ENCODE measurements at places on chromosomes 5 and 9. TPM values are rescaled to one million over a fixed set of nuclear protein-coding genes. Genes with fewer than 3 reads are reported as not detected.

DNA sequence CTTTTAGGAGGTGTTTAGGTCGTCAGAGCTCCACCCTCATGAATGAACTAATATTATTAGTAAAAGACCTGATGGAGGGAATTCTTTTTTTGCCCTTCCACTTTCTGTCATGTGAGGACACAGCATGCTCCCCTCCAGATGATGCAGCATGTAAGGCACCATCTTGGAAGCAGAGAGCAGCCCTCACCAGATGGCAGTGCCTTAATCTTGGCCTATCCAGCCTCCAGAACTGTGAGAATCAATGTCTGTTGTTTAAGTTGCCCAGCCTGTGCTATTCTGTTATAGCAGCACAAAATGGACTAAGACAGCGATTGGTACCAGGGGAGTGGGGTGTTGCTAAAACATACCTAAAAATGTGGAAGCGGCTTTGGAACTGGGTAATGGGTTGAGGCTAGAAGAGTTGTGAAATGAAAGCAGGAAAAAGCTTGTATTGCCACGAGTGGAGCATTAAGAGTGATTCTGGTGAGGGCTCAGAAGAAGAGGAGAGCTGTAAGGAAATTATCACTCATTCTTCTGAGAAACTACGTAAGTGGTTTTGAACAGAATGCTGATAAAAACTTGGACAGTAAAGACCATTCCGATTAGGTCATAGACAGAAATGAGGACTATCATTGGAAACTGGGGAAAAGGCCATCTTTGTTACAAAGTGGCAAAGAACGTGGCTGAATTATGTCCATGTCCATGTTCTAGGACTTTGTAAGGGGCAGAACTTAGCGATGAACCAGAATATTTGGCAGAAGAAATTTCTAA lies 28.6 kb downstream of the PTPDC1 start:
- H3K36me3 ChIP-seq: no peaks in the 10 kb centered on the region
- no peaks in the 10 kb centered on the region for H3K4me1 ChIP-seq
- peak overlapping the region; percentile 21 for H3K27ac ChIP-seq
- no peak overlapping the region for H3K4me3 ChIP-seq
- no peaks in the 10 kb centered on the region for H3K27me3 ChIP-seq

DNA sequence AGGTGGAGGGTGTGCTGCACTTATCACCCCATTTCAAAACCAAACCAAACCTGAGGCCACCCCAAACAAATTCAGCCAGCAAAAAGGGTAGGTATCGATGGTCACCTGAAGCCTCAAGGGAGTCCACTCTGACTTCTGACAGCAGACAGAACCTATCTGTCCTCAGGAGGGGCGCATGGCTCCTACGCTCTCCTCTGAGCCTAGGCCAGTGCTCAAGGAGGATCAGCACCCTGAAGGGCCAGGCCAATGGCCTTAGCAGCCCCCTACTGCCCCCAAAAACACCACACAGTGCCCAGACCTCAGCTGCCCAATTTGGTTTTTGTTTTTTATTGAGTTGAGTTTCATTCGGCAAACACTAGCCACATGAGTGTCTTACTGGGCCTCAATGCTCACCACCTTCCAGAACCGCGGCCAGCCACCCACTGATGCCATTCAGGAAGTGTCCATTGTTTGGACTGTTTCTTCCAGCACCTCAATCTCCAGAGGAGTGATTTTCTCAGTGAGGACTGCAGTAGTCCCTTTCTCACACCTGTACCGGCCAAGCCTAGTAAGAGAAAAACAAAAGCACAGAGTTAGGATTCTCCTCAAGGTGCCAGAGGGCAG lies 62.0 kb downstream of the PSMB7 start:
- no peak overlapping the region for H3K4me3 ChIP-seq
- no peak overlapping the region for H3K27ac ChIP-seq
- no peaks in the 10 kb centered on the region for H3K27me3 ChIP-seq
- H3K36me3 ChIP-seq: peaks cover 61% of the 10 kb centered on the region

DNA sequence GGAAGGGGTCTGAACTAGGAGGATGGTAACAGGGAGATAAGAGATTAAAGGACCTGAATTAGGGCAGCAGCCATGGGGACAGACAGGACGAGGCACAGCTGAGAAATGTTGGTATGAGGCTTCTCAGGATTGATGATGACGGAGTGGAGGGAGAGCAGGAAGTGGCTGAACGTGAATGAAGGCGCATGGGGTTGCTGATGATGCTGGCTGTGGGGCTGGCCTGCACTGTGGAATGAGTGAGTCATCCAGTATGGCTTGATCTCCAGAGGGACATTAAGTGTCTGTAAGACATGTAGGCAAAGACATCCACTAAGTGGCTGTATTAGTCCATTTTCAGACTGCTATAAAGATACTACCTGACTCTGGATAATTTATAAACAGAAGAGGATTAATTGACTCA lies 256.4 kb downstream of the ICE1 start:
- H3K27me3 ChIP-seq: no peaks in the 10 kb centered on the region
- no peaks in the 10 kb centered on the region for H3K4me1 ChIP-seq
- no peak overlapping the region for H3K27ac ChIP-seq
- DNase-seq: no peak

Gene ANKRD55
- total RNA-seq: not detected

DNA sequence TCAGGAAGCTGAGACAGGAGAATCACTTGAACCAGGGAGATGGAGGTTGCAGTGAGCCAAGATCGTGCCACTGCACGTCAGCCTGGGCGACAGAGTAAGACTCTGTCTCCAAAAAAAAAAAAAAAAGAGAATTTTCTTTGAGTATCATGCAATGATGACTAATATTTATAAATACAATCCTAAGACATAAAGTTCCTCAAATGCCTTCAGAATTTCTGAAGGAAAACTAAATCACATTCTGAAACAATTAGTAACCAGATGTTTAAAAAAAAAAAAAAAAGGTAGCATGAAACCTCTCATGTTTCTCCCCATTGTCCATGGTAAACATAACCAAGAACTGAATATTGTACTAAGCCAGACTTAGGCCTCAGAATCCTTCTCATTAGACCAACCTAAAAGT lies 23.1 kb downstream of the MLLT3 start:
- no peak overlapping the region for H3K27ac ChIP-seq
- peaks cover 21% of the 10 kb centered on the region for H3K4me1 ChIP-seq
- H3K4me3 ChIP-seq: no peak overlapping the region

GRCh38 chr5:82424211-82424610 lies 146.1 kb upstream of the RPS23 start:
- H3K4me1 ChIP-seq: peaks cover 6% of the 10 kb centered on the region
- no peaks in the 10 kb centered on the region for H3K27me3 ChIP-seq
- no peaks in the 10 kb centered on the region for H3K36me3 ChIP-seq
- no peak overlapping the region for H3K27ac ChIP-seq
- DNase-seq: no peak

Gene PRRC2B
- total RNA-seq: 120 TPM

Gene PRELID2
- total RNA-seq: 37.6 TPM

DNA sequence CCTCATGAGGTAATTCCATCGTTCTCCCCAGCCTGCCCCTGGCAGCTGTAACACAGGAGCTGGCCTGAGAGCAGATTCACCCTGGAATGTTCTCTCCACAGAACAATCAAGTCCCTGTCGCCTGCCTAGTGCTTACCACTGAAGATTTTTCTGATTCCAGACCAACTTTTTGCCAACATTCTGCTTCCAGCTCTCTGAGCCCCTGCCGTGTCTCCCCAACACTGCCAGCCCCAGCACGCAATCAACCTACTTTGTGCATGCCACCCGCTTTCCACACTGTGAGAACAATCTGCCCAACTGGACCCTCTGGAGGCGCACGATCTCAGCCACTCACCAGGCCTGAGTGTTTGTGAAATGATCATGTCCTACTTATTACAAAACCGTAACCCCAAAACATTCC lies 62.6 kb downstream of the PSMB7 start:
- H3K27ac ChIP-seq: no peak overlapping the region
- H3K4me1 ChIP-seq: peaks cover 5% of the 10 kb centered on the region
- no peak overlapping the region for H3K4me3 ChIP-seq
- H3K36me3 ChIP-seq: peaks cover 67% of the 10 kb centered on the region

- H3K27me3 ChIP-seq: no peaks in the 10 kb centered on the region
- no peaks in the 10 kb centered on the region for H3K4me1 ChIP-seq
- no peak for DNase-seq
- no peaks in the 10 kb centered on the region for H3K36me3 ChIP-seq
- H3K4me3 ChIP-seq: no peak overlapping the region
Observed at GRCh38 chr5:167602067-167602466, 689.4 kb upstream of the WWC1 start.

DNA sequence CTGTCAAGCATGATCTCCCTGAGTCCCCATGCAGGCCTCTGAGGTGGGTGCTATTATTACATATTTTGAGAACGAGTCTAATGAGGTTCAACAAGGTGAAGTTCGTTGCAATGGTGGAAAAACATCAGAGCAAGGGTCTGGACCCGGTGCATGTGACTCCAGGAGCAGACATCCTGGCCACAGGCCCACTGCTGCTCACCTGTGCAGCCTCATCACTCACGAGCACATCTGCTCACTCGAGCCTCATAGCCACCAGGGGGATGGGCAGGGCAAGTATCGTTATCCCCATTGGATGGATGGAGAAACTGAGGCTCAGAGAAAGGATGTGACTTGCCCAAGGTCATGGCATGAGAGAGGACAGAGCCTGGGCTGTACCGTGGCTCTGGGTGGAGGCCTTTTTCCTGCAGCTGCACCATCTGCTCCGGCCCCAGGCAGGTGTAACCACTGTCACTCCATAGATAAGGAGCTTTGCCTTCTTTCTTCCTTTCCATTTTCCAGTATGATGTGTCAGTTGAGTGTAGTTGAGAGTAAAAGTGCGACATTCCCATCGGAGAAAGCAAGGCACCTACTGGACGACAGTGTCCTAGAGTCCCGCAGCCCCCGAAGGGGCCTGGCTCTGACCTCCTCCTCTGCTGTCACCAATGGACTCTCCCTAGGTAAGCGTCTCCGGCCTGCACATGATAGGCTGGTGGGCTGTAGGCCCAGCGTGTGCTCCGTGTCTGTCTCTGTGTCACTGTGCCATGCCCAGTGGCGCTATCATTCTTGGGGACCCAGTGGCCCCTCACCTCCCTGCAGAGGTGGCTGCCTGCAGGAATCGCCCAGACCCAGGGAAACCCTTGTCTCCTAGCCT lies 68.4 kb upstream of the GARNL3 start:
- H3K27me3 ChIP-seq: no peaks in the 10 kb centered on the region
- no peak for DNase-seq

- H3K4me1 ChIP-seq: no peaks in the 10 kb centered on the region
- no peak for DNase-seq
- H3K36me3 ChIP-seq: no peaks in the 10 kb centered on the region
- H3K27ac ChIP-seq: no peak overlapping the region
- no peaks in the 10 kb centered on the region for H3K27me3 ChIP-seq
Observed at GRCh38 chr9:91558879-91559278, 135.2 kb upstream of the NFIL3 start.

DNA sequence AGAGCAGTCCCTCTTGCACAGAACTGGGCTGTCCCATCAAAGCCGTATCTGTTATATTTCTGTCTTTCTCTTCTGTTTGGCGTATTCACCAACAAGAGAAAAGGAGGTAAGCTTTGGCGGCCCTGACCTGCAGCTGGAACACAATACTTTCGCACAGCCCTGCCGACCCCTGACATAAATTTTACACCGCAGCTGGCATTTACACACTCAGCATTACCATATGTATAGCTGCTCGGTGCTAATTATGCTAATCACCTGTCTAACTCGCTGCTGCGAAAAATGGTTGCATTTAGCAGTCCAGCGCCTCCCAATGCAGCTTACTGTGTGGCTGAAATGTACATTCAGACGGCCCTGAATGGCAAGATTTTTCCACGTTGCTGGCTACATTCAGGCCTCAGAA lies 20.8 kb downstream of the PTCH1 start:
- no peaks in the 10 kb centered on the region for H3K27me3 ChIP-seq
- H3K4me1 ChIP-seq: peaks cover 22% of the 10 kb centered on the region
- no peak overlapping the region for H3K27ac ChIP-seq
- H3K36me3 ChIP-seq: no peaks in the 10 kb centered on the region
- no peak overlapping the region for H3K4me3 ChIP-seq

GRCh38 chr5:167261309-167262100 lies 1029.9 kb upstream of the WWC1 start:
- no peaks in the 10 kb centered on the region for H3K27me3 ChIP-seq
- H3K4me3 ChIP-seq: no peak overlapping the region
- H3K36me3 ChIP-seq: no peaks in the 10 kb centered on the region
- no peak for DNase-seq
- no peaks in the 10 kb centered on the region for H3K4me1 ChIP-seq

DNA sequence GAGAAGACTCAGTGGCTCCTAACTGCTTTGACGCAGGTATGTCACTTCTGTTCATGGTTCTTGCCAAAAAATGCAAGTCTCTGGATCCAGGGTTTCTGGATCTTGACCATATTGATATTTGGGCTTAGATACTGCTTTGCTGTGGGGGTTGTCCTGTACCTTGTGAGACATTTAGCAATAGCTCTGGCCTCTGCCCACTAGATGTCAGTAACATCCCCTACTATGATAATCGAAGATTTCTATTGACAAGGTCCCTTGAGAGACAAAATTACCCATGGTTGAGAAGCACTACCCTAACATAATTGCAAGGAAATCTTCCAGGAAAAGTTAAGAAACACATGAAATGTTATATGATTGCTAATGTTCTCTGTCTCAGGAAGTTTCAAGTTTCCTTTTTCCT lies 285.4 kb downstream of the TMEM232 start:
- no peaks in the 10 kb centered on the region for H3K36me3 ChIP-seq
- H3K27me3 ChIP-seq: no peaks in the 10 kb centered on the region

Gene FCN1
- 2.1 TPM for total RNA-seq

GRCh38 chr5:1479581-1480188 lies 34.4 kb upstream of the SLC6A3 start:
- no peaks in the 10 kb centered on the region for H3K4me1 ChIP-seq
- DNase-seq: peak; percentile 87
- no peak overlapping the region for H3K4me3 ChIP-seq
- no peak overlapping the region for H3K27ac ChIP-seq
- H3K27me3 ChIP-seq: no peaks in the 10 kb centered on the region

DNA sequence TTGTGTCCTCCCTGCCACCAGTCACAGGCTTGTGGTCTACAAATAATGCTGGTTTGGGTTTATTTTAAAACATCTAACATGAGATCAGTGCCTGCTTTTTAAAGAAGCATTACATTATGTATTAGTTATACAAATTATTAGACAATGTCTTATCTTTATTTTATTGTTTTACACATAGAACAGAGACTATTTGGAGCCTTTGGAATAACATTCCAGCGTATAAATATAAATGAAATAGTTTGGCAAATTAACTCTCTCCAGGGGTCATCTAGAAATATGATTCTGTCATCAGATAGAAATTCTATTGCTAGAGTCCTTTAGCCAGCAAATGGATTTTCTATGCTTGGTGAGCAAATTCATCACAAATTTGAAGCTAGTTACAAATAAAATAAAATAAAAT lies 22.4 kb downstream of the MAP1B start:
- H3K27me3 ChIP-seq: no peaks in the 10 kb centered on the region
- peaks cover 6% of the 10 kb centered on the region for H3K36me3 ChIP-seq
- H3K4me3 ChIP-seq: no peak overlapping the region

Measured in right atrium auricular region (tissue), 2 donors.